ENCODE measurements at places on chromosomes 13 and 19.

GRCh38 chr13:110907951-110908898 is 6.6 kb downstream of the ANKRD10 start:
- no peak for DNase-seq

GRCh38 chr19:12230751-12231733 is 63.6 kb downstream of the ZNF44 start:
- DNase-seq, result no peak

GRCh38 chr13:35850569-35850968 is 280.6 kb downstream of the DCLK1 start:
- no peak for DNase-seq

- DNase-seq, result no peak
Observed at GRCh38 chr13:76798037-76798436, 88.2 kb downstream of the KCTD12 start.

GRCh38 chr19:2512523-2513431 is 36.9 kb downstream of the GADD45B start:
- DNase-seq, result no peak

GRCh38 chr13:35923347-35923746 is 207.8 kb downstream of the DCLK1 start:
- DNase-seq, result no peak

GRCh38 chr19:23002690-23003422 is at the start of gene ZNF728:
Gene ZNF728 (minus strand): TSS chr19:23003176. CDS start chr19:23003030, 146 bp downstream.
- DNase-seq, result no peak

- DNase-seq, result peak; percentile 50
Observed at GRCh38 chr19:34336781-34337271, 28.2 kb upstream of the GPI start.

GRCh38 chr19:49839713-49840112 is 11.2 kb upstream of the PTOV1 start:
- no peak for DNase-seq

GRCh38 chr13:100533588-100534041 is 55.0 kb downstream of the GGACT start:
- DNase-seq, result no peak

DNA sequence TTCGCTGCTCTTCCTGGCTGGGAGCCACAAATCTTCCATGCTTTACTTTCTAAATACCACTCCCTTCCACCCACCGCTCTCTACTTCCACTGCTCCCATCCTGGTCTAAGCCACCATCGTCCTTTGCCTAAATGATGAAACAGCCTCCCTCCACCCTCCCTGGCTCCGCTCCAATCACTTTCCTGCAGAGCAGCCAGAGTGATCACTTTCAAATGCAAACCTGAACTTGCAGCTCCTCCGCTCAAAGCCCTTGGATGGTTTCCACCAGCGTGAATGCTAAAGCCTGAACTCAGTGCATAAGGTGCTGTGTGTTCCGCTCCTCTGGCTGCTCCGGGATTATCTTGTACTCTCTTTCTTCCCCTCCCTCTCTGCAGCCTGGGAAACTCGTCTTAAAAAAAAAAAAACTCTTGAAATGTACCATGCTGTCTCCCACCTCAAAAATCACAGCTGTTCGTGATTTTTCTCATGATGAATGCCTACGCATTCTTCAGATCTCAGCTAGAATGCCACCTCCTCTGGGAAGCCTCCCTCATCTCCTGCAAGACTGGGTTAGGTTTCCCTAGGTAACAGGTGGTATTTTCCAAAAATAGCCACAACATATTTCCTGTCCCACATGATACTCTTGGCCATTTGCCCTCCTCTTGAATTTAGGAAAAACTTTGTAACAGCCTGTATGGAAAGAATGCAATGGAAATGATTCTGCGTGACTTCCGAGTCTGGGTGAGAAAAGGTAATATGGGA is 3.7 kb upstream of the SIN3B start:
- DNase-seq, result no peak

DNA sequence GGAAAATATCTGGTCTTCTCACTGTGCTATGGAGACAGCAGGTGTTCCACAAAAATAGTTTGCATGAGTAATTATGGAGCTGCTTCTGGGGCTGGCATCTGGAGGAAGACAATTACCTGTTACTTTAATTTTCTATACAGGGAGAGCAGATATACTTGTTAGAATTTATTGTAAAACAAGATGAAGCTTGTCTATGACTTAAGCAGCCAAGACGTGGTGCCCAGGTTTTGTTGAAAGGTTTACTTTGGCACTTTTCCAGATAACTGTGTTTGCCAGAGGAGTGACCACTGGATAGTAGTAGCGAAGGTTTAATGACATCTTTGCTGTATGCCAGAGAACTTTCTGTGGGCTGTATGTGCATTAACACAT is 134.5 kb upstream of the KL start:
- no peak for DNase-seq

- DNase-seq, result peak; percentile 33
Observed at GRCh38 chr19:56637976-56638555, 4.9 kb upstream of the SMIM17 start.

DNA sequence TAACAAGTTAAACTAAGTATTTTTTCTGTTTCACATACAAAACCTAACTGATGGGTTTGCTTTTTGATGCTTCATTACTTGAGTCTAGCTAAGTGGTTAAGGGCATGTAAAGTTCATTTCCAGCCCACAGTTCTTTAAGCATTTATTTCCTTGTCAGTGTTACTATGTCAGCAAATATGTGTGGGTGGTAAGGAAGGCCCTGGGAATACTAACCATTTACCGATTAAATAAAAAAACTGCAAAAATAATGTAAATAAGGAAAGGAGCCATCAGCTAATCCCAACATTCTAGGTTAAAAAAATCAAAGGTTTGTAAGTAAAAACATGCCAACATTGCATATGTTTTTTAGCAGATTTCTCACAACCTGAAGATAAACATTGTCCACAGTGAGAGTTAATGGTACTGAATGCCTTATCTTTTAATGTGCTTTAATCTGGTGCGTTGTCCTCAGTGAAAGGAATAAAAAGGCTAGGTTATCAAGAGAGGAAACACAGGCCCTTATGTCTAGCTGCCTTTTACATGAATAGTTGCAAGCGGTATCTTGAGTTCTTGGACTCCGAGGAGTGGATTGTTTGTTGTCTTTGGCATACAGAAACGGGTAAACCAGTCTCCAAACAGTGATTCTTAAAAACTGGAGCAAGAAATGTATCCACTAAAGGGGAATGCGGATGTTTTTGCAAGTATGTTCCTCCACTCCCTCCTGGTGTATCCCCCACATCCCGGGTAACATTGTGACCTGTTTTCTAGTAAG is 949.6 kb upstream of the SLC10A2 start:
- DNase-seq, result no peak

- no peak for DNase-seq
Observed at GRCh38 chr19:29708554-29709439, 6.3 kb downstream of the C19orf12 start.

- no peak for DNase-seq
Observed at GRCh38 chr13:47310401-47310800, 413.5 kb upstream of the HTR2A start.

DNA sequence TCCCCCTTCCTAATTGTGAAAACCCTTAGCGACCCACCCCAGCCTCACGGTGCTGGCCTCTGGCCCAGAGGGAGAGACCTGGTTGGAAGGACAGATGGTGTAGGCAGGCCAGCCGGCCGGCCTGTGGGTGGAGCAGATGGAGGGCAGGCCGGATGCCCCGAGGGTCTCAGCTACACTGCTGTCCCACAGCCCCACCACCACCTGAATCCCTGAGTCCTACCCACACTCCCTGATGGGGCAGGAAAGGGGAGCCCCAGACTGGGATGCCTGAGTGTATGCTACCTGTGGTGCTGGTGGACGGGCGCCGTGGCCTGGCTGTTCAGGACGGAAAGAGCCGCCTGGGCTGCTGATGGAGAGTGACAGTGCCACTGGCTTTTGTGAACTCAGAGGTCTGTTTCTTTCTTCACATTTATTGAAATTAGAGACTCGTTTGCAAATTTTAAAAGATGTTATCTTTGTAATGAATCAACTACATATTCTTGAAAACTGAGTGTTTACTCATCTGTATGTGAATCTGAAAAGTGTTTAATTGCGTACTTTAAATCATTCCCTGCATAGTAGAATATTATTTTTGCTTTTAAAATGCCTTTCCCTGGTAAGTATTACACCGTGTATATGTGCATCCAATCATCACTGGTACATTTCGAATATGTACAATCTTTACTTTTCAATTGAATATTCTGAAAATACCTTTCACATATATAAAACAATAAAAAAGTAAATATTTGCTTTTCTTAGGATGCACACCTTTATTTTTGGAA is 35.7 kb downstream of the TFDP1 start:
- DNase-seq, result no peak

DNA sequence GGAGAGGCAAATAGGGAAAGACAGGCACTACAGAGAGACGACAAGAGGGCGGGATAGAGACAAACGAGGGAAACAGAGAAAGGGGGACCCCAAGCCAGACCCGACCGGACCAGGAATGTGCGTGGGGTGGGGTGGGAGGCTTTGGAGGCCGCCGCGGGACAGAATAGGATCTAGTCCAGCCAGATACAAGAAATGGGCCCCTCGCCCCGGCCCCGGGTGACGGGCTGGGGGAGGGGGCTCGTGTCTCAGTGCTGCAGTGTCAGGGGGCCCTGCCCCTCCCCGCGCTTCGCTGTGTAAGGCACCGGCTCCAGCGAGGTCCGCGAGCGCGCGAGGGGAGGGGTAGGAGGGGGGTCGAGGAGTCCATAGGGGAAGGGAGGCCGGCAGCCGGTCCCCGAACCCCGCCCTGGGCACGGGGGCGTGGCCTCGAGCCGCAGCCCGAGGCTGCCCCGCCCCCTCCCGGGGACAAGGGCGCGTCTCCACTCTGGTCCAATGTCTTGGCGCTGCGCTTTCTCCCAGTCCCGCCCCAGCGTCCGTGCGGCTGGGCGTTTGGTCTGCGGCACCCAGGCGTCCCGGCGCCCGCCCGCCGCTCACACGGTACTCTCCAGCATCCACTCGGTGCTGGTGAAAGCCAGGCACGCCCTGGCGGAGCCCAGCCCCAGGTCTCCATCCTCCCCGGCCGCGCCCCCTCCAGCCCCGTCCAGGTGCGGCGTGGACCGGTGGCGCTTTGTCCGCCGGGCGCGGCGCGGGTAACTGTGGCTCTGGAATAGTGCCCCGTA is 11.0 kb downstream of the IFNL1 start:
- no peak for DNase-seq

DNA sequence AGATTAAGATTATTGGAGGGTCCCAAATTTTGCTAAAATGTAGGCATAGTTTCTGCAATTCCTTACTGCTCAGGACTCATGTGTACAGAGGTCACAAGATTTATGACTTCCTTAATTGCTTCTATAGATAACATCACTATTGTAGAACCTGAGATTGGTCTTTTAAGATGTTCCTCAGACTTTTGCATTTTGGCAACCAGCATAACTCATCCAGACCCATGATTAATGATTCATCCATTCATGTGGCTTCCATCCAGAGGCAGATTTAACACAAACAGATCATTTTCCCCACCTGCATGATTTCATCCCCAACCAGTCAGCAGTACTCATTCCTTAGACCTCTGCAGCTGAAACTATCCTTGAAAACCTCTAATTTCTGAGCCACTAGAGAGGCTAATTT is 34.5 kb upstream of the CEACAM8 start:
- no peak for DNase-seq

- no peak for DNase-seq
Observed at GRCh38 chr13:98972627-98973026, 5.2 kb downstream of the DOCK9 start.

- DNase-seq, result peak; percentile 47
Observed at GRCh38 chr19:10501971-10502523, 1.1 kb downstream of the KEAP1 start.

DNA sequence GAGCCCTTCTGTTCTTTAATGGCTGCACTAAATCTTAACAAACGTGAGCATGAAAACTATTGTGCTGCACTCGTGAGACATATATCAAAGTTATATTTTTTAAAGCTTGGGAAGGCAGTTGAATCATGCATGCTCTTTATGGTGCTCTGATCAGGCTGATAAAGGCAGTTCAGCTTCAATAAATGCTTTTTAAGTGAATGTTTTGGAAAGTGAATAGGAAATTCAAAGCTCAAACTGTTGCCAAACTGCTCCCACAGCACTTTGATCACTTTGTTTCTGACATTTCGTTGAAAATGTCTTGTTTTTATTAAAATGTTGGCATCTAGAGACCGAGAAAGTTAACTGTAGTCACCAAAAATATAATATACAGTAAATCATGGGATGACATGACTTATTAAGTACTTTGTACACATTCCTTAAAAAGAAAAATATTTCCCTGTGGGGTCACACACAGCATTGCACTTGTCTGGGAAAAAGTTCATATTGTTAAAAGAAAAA is 625.7 kb upstream of the PCDH9 start:
- no peak for DNase-seq

DNA sequence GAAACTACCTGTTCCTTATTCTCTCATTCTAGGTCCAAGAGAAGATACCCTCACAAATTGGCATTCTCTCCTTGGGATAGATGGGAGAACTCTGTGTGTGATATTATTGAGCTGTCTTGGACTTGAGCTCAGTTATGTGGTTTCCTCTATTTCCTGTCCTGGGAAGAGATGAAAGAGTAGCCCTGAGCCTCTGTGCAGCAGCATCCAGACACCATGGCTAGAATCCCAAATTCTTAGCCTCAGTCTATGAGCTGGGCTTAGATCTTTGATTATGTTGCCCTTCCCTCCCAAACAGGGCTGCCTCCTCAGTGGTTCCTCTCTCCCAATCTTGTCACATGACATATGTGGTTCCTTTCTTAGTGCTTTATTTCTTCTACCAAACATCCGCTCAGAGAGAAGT is 290.7 kb downstream of the SPRY2 start:
- no peak for DNase-seq

DNA sequence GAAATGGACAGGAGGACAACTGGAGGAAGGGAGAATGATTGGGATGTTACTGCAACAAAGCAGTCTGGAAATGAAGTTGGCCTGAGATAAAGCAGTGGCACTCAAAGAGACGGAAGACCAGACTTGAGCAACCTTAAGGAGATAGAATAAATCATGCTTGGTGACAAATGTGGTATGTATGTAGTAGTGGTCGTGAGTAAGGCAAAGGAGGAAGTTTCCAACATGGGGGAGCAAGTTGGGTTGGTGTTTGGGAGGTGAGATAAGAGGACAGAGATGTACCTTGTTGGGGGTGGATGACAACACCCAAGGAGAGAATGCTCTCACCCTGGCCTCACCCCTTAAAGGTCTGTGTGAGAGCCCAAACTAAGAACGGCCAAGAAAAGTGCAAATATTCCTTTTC is 420.5 kb downstream of the DIAPH3 start:
- no peak for DNase-seq

Measured in stimulated activated CD4-positive, alpha-beta T cell treated with anti-CD3 and anti-CD28 coated beads, Interleukin-2, amount 100 ng/mL, for 48 hours (primary cell).